ENCODE measurements at places on chromosomes 6 and 20. TPM values are rescaled to one million over a fixed set of nuclear protein-coding genes. Genes with fewer than 3 reads are reported as not detected.

SOX4 gene
- total RNA-seq = 4.1 TPM

DNA sequence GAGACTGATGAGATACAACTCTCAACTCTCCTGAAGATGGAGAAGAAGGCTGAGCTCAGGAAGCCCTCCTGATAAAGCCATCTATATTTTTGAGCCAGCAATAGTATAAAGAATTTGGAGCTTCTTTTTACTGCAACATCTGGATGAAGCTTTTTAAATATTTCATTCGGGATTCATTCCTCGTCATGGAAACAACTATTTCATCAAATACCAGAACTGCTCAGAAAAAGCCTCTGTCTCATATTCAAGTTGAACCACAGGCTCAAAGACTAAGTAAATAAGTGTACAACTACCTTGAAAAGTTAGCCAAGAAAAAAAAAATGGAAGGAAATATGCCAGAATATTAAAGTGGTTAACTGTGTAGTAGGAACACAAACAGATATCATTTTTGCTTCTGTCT, 37.8 kb downstream of the PTPRT start:
- ATAC-seq = no peak

- ATAC-seq = no peak
Measured at GRCh38 chr6:14467591-14467990, 350.0 kb downstream of the CD83 start.

FRS3 gene
- 11.5 TPM for total RNA-seq

PBOV1 gene
- 0.29 TPM for total RNA-seq

OPRL1 gene
- total RNA-seq = 0.56 TPM

DNA sequence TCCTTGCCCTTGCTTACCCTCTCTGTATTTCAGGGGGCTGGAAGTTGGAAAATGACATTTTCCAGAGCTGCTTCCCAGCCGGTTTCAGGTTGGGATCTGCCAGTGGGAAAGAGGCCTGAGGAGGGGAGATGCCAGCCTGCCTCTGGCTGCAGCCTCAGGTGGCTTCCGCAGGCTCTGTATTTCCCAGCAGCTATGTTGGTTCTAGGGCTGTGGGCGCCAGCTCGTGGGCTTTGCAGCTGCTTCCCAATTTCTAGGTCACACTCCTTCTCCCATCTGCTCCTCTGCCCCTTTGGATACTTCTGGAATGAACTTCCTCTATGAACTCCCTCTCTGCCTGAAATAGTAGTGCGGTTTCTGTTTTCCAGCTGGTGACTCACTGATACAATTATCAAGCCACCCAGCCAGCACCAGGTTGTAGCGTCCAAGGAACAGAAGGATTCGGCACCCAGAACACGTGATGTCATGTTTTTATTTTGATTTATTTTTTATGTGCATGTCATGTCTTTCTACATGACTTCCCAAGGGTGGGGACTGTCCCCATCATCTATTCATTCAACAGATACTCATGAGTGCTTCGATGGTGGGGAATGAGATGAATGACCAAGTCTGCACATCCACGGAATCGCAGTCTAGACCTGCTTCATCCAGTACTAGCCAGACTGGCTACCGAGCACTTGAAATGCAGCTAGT, 38.0 kb downstream of the TGM2 start:
- ATAC-seq = peak; percentile 69

DNA sequence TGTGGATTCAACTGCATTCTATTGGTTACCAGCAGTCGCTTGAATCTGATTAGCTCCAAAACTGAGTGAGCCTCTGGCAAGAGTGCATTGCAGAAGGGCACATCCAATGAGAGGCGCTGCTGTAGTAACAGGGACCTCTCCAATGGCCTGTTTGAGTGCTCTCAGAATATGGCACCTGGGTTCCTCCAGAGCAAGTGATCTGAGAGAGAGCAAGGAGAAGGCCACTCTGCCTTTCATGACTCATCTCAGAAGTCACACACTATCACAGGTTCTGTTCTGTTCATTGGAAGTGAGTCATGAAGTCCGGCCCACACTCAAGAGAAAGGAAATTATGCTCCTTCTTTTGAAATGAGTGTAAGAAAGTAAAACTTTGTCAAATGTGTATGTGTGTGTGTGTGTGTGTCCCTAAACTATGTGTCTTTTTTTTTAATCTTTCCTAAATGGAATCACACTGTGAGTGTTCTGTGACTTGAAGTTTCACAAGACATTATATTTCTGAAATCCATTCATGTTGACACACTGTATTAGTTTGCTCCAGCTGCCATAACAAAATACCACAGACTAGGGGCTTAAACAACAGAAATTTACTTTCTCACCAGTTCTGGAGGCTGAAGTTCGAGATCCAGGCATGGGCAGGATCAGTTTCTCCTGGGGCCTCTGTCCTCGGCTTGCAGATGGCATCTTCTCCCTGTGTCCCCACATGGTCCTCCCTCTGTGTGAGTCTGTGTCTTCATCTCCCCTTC, 138.3 kb upstream of the CDYL start:
- peak; percentile 70 for ATAC-seq

GRCh38 chr6:11002176-11002575, 41.9 kb downstream of the ELOVL2 start:
- ATAC-seq = no peak

GRCh38 chr6:6930223-6930880, 177.4 kb upstream of the RREB1 start:
- ATAC-seq = no peak

DNA sequence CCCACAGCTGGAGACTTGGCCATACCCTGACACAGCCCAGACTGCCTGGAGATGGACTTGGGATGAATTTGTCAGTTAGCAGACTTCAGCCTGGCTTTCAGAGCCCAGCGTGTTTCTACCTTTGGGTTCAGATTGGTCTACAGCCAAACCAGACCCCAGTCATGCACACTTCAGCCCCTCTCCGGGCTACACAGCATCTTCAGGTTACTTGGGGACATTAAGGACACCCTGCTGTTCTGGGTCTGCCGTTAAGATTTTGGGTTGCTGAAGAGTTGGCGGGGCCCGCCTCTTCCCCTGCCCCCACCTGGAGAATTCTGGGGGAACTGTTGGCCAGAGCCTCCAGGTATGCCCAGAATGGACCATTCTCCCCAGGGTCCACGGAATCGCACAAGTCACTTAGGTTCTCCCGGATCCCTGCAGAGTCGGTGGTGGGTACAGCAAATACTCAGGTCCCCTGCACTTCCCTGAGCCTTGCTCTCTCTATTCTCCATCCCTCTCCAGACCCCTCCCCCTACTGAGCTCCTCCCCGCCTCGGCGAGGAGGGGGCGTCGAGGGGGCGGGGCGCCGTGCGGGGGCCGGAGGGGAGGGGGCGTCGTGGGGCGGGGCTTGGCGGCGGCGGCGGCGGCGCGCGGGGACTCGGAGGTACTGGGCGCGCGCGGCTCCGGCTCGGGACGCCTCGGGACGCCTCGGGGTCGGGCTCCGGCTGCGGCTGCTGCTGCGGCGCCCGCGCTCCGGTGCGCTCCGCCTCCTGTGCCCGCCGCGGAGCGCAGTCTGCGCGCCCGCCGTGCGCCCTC, at the start of gene PTK7:
Gene PTK7, plus strand, starts transcription at position 645 of the 794 bp plus-strand sequence. CDS start 175 bp downstream, outside the sequence.
- peak; percentile 88 for ATAC-seq

DNA sequence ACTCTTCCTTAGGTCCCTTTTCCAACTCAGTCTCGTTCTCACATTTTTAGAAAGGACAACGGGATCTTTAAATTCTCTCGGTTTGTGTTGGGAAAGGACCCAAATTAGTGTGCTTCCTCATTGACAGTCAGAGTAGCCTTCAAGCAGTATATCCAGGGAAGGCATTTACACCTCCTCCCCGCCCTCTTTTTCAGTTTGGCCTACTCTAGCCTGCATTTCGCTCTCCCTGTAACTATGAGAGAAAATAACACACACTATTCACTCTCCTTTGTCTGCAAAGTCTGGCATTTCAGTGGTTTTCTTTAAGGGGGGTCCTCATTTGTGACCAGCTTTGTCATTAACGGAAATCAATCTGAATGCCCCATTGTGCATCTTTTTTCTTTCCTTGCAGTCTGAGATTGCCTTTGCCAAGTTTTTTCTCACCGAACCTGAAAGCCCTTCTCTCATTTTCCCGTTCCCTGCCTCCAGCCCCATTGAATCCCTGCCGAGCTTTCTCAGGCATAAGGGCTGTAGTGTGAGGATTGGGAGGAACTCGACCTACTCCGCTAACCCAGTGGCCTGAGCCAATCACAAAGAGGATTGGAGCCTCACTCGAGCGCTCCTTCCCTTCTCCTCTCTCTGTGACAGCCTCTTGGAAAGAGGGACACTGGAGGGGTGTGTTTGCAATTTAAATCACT, 393 bp upstream of the FABP7 start:
- ATAC-seq = no peak

EDN3 gene
- total RNA-seq = 0.27 TPM

- ATAC-seq = no peak
Measured at GRCh38 chr6:22062807-22063408, 233.9 kb downstream of the PRL start.

DNA sequence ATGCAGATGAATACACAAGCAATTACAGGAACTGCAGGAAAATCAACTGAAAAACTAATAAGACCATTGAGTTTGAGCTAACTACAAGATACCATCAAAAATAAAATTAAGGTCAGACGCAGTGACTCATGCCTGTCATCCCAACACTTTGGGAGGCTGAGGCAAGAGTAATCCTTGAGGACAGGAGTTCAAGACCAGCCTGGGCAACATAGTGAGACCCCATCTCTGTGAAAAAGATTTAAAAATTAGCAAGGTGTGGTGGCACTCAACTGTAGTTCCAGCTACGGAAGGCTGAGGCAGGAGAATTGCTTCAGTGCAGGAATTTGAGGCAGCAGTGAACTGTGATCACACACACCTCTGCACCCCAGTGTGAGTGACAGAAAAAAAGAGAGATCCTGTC, 419.9 kb upstream of the SOX4 start:
- ATAC-seq = no peak

- ATAC-seq = no peak
Measured at GRCh38 chr6:87684895-87685654, 17.0 kb downstream of the AKIRIN2 start.

DNA sequence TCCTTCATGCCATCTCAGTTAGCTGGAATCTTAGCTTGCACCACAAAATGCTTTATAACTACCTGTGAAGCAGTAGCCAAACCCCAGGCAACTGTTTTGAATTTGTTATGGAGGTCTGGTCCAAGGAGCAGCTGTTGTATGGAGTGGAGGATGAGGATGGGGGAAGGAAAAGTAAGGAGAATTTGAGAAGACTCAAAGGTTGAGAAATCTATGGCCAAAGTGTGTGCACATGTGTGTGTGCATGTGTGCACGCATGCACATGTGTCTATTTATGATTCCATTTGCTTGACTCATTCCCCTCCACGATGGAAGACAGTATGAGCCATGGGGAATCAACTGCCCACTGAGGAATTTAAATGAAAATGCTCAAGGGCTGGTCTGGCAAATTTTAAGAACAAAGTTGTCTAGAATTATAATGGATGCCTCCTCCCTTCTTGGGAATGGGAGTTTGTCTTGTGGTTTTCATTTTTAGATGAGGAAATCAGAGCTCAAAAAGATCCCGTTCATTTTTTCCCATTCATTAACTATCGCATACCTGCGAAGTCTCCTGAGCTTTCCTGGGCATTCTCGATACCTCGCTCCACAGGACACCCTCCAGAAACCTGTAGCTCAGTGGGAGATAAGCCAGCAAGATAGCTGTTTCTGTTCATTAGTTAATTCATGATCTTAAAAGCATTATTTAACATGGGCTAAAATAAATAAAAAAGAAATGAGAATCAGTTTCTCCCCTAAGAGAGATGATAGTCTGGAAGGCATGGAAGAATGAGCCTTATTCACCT, 152.3 kb upstream of the NEDD9 start:
- ATAC-seq = no peak

DNA sequence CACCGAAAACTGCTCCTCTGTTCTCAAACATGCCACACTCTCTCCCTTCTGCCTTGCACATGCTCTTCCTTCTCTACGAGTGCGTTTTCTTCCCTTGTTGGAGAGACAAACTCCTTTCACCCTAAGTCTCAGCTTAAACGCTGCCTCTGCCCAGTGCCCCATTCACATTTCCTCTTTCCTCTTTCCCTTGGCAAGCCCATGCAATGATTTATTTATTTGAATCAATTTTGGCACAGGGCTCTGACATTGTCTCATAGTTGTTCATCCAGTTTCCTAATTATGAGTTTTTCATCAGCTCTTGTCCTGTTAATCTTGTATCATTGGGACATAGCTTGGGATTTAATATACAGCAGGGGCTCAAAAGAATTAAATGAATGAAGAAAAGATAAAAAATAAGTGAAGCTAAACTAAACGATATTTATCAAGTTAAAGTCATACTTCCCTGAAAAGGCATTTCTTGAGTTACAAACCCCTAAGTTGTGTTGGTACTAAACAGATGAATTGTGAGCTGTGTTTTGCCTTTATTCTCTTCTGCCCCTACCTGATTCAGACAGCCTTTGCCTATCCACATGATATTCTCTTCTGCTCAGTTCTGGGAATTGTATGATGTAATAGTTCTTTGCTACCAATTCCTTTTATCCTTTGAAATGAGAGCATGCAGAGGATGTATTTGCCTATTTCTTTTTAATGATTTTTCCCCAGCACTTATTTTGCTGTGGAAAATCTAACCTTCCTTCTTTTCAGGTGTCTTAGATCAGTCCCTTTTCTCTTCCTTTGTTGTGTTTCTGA, 704.4 kb downstream of the UTRN start:
- no peak for ATAC-seq

- ATAC-seq = no peak
Measured at GRCh38 chr6:14518515-14519217, 401.1 kb downstream of the CD83 start.

SRMS gene
- 0.21 TPM for total RNA-seq

DNA sequence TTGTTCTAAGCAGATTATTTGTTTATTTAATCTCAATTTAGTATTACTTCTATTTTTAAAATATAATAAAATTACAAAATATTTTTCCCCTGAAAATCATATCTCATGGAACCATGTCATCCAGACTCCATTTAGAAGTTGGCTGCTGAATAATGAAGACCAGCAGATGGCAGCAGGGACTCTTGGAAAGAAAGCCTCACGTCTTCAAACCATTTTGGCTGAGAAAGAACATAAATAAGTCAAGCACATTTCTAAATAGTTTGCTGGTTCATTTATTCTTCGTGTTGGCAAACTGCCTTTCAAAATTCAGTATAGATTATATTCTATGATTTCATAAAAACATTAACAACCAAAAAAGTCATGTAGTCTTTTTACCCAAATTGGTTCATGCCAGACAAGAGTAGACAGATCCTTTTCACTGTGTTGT, 71.7 kb downstream of the RCAN2 start:
- peak; percentile 47 for ATAC-seq

PHF1 gene
- 61.4 TPM for total RNA-seq

GRCh38 chr20:49937027-49937929, 1.1 kb downstream of the RNF114 start:
- no peak for ATAC-seq
